ENCODE measurements at places on chromosomes 2 and 18. TPM values are rescaled to one million over a fixed set of nuclear protein-coding genes. Genes with fewer than 3 reads are reported as not detected.

- H3K4me1 ChIP-seq, result peaks cover 10% of the 10 kb centered on the region
- H3K4me3 ChIP-seq, result no peak overlapping the region
- H3K36me3 ChIP-seq, result peaks cover 11% of the 10 kb centered on the region
- no peaks in the 10 kb centered on the region for H3K27me3 ChIP-seq
- H3K27ac ChIP-seq, result peak overlapping the region; percentile 24
- no peak for DNase-seq
Measured at GRCh38 chr2:159714247-159714930, 2.1 kb downstream of the MARCHF7 start.

GRCh38 chr2:134952608-134953007, 34.0 kb downstream of the CCNT2 start:
- no peak overlapping the region for H3K27ac ChIP-seq
- DNase-seq, result no peak
- H3K36me3 ChIP-seq, result peaks cover 35% of the 10 kb centered on the region
- no peaks in the 10 kb centered on the region for H3K4me1 ChIP-seq
- H3K4me3 ChIP-seq, result no peak overlapping the region

- no peak overlapping the region for H3K27ac ChIP-seq
- no peak for DNase-seq
- H3K4me1 ChIP-seq, result no peaks in the 10 kb centered on the region
- H3K36me3 ChIP-seq, result no peaks in the 10 kb centered on the region
Measured at GRCh38 chr2:240875228-240876034, 6.8 kb downstream of the AGXT start.

DNA sequence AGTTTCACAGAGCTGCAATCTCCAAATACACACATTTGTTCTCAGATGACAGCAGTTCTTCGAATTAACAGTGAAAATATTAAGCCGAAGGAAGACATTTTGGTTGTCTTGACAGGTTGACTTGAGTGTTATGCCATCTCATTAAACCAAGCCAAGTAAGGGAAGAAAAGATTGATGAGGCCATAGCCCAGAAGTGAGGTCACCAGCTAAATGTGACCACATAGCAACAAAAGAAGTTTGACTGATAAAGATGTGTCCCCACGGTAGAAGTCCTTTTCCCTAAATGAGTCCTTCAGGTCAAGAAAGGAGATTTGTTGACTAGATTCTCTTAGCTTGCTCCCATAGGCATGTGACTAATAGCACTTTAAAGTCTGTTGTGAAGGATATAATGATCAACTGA, 156.1 kb downstream of the CDH20 start:
- no peak for DNase-seq
- no peaks in the 10 kb centered on the region for H3K4me1 ChIP-seq
- no peaks in the 10 kb centered on the region for H3K36me3 ChIP-seq
- H3K27me3 ChIP-seq, result no peaks in the 10 kb centered on the region
- no peak overlapping the region for H3K4me3 ChIP-seq

DNA sequence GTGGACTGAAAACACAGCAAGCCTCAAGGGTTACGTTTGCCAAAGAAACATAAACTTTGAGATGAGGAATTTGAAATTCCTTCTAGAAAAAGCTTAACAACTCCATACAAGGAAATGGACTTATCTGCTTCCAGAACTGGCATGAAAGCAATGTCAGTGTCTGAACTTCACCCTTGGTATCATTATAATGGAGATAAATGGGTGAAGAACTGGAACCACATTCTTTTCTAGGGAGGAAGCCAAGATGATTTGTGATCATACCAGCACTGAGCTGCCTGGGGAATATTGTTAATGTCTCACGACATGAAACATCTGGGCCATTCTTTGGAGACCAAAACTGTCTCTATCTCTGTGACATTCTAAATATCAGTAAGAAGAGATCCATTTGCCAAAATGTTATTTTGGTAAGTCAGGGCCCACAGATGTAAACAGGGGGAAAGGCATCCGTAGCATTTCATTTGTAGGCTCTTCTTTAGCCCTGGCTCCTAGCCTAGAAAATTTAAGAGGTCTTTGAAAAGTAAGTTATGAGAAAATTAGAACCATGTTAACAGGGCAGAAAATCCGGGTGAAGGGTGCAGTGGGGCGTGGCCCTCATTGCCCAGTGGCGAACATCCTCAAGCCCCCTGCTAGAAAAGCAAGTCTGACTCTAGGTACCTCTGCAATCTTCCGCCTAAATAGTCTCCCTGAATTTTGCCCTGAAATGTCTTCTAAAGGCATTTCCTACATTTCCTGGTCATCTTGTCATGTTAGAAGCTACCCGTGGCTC, 295.3 kb upstream of the EPAS1 start:
- H3K36me3 ChIP-seq, result peaks cover 10% of the 10 kb centered on the region
- no peak overlapping the region for H3K4me3 ChIP-seq
- H3K27me3 ChIP-seq, result no peaks in the 10 kb centered on the region
- H3K4me1 ChIP-seq, result peaks cover 19% of the 10 kb centered on the region

The ANKRD62 gene
- 0.06 TPM for total RNA-seq

GRCh38 chr2:218161644-218162043, 5.1 kb downstream of the CXCR1 start:
- no peaks in the 10 kb centered on the region for H3K27me3 ChIP-seq
- no peak overlapping the region for H3K4me3 ChIP-seq
- no peak for DNase-seq
- H3K27ac ChIP-seq, result no peak overlapping the region
- no peaks in the 10 kb centered on the region for H3K4me1 ChIP-seq

The SNORC gene
- 2.1 TPM for total RNA-seq

DNA sequence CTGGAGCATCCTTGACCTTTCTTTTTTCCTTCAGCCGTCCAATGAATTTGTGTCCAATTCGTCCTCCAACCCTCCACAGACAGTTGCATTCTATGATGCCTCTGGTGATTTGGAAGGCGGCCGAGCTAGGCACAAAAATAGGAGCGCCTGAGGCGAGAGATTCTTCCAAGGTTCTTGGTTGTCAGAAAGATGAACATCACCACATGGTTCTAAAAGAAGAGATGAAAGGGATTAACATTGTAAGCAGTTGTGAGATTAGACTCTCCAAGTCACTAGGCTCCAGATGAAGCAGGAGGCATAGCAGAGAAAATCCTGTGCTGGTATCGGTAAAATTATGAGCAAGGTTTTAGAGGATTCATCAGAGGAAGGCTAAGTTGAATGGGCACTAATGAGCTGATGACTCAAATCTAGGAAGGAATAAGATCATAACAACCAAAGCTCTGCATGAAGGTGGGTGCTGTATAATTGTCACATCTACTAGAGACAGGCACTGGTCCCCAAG, 75.4 kb upstream of the MAP4K3 start:
- no peaks in the 10 kb centered on the region for H3K27me3 ChIP-seq
- peak overlapping the region; percentile 76 for H3K27ac ChIP-seq
- no peaks in the 10 kb centered on the region for H3K36me3 ChIP-seq
- no peak overlapping the region for H3K4me3 ChIP-seq
- no peak for DNase-seq

The NDC80 gene
- total RNA-seq, result 3.9 TPM

GRCh38 chr2:38057651-38058410, 18.1 kb downstream of the CYP1B1 start:
- DNase-seq, result no peak
- H3K4me1 ChIP-seq, result no peaks in the 10 kb centered on the region
- H3K27ac ChIP-seq, result no peak overlapping the region
- no peaks in the 10 kb centered on the region for H3K36me3 ChIP-seq
- no peaks in the 10 kb centered on the region for H3K27me3 ChIP-seq
- H3K4me3 ChIP-seq, result no peak overlapping the region

The AQP12B gene
- total RNA-seq, result 0.15 TPM

- H3K4me3 ChIP-seq, result peak within 1 kb of the TSS; percentile 65
- H3K27me3 ChIP-seq, result no peaks in the 10 kb centered on the region
- no peaks in the 10 kb centered on the region for H3K4me1 ChIP-seq
- DNase-seq, result no peak
Measured at GRCh38 chr18:8705238-8705960, at the start of gene MTCL1. MTCL1 (plus strand) TSS chr18:8705556; CDS start chr18:8705661, 105 bp downstream.

GRCh38 chr2:232748038-232748437, 28.3 kb downstream of the KCNJ13 start:
- H3K36me3 ChIP-seq, result peaks cover 24% of the 10 kb centered on the region
- no peak for DNase-seq
- H3K27ac ChIP-seq, result no peak overlapping the region
- H3K4me3 ChIP-seq, result no peak overlapping the region
- no peaks in the 10 kb centered on the region for H3K27me3 ChIP-seq

The CCDC178 gene
- total RNA-seq, result 0.94 TPM

DNA sequence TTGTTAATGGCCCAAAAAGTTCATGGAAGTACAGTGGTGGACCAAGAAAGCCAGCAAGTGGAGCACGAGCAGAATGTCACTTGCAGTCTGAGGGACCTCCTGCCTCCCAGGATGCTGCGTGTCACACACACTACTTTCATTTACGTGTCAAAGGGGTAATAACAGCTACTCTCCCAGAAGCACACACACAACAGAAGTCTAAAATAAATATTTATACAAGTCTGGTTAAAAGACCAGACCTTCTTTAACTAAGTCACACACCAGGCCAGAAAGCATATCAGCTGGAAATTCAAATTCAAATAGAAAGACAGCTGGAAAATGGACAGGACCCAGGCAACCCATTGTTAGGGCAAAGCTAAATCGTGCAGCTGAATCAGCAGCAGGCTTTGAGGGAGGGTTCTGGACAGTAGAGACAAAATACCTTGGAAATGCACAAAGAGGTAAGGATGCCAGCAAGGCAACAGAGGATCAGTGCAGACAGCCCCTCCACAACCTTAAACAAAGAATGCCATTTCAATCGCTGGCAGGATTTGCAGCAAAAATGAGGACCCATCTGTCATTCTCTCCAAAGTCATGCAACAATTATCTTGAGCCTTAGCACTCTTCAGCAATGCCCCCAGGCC, 160.5 kb downstream of the TMEM163 start:
- H3K27ac ChIP-seq, result no peak overlapping the region
- H3K27me3 ChIP-seq, result no peaks in the 10 kb centered on the region
- no peak overlapping the region for H3K4me3 ChIP-seq
- H3K4me1 ChIP-seq, result no peaks in the 10 kb centered on the region

The AOX1 gene
- 48.5 TPM for total RNA-seq

The KYNU gene
- 15.5 TPM for total RNA-seq

DNA sequence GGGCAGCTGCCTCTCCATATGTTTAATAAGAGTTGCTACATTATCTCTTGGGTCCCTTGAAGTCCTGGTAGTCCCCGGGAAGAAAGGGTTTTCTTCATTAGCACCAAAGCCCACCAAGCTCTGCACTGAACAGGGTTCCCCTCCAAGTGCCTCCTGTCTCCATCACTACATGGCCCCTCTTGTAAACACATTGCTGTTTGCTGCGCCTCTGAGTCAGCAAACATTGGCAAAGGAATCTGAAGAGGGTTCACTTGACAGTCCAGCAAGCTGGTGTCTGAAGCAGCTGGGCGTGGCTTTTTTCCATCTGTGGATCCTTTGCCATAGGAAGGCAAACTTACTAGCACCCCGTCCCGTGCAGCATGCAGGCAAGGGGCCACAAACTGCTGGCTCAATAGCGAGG, 82.8 kb downstream of the TEX51 start:
- no peak overlapping the region for H3K4me3 ChIP-seq
- no peaks in the 10 kb centered on the region for H3K4me1 ChIP-seq

DNA sequence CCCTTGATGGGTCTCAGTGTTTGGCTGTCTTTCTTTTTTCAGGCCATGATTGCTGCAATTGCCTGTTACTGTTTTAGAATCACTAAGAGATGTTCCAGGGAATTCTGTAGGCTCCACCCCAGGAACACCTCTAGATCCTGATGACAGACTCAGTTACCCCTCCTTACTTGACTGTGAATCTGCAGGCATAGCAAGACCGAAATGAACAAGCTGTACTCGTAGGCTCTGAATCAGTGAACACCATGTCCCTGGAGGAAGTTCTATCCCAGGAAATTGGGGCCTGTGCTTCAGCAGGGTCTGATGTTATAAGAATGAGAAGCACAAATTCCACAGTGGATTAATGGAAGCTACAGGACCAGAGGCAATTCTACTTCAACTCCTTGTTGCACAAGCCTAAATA, 148.6 kb downstream of the COPS8 start:
- H3K36me3 ChIP-seq, result no peaks in the 10 kb centered on the region
- no peak for DNase-seq
- peak overlapping the region; percentile 85 for H3K27ac ChIP-seq
- no peak overlapping the region for H3K4me3 ChIP-seq
- H3K4me1 ChIP-seq, result peaks cover 19% of the 10 kb centered on the region

GRCh38 chr2:55152475-55153412, 79.3 kb downstream of the CLHC1 start:
- peaks cover 3% of the 10 kb centered on the region for H3K4me1 ChIP-seq
- no peaks in the 10 kb centered on the region for H3K27me3 ChIP-seq
- no peaks in the 10 kb centered on the region for H3K36me3 ChIP-seq
- no peak for DNase-seq
- no peak overlapping the region for H3K27ac ChIP-seq

GRCh38 chr2:223998948-223999347, 40.1 kb downstream of the SERPINE2 start:
- no peaks in the 10 kb centered on the region for H3K27me3 ChIP-seq
- no peak overlapping the region for H3K27ac ChIP-seq
- no peaks in the 10 kb centered on the region for H3K36me3 ChIP-seq
- H3K4me1 ChIP-seq, result no peaks in the 10 kb centered on the region

The CNTNAP5 gene
- total RNA-seq, result 0.06 TPM

- no peak overlapping the region for H3K4me3 ChIP-seq
- H3K27me3 ChIP-seq, result no peaks in the 10 kb centered on the region
- H3K27ac ChIP-seq, result no peak overlapping the region
- no peaks in the 10 kb centered on the region for H3K4me1 ChIP-seq
Measured at GRCh38 chr18:77206676-77207374, 42.8 kb upstream of the GALR1 start.

The CD207 gene
- 0.86 TPM for total RNA-seq

DNA sequence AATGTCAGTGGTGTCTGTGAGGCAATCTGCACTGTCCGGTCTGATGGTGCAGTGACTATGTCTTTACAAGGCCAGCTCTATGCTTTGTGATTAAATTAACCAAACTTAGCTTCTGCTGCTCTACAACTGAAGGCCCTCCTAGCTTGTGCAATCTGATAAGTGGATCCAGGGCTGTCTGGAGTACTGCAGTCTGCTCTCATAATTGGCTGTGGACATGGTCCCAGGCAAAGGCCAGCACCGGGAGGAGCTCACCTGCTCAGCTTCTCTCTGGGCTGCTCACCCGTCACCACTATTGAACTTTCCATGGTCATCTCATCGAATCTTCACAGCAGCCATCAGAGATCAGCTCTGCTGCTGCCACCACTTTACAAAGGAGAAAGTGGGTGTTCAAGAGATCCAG, 13.0 kb upstream of the APCDD1 start:
- peaks cover 6% of the 10 kb centered on the region for H3K4me1 ChIP-seq
- no peaks in the 10 kb centered on the region for H3K27me3 ChIP-seq
- DNase-seq, result no peak

- no peaks in the 10 kb centered on the region for H3K36me3 ChIP-seq
- no peaks in the 10 kb centered on the region for H3K4me1 ChIP-seq
- H3K27ac ChIP-seq, result no peak overlapping the region
- no peak for DNase-seq
- H3K27me3 ChIP-seq, result no peaks in the 10 kb centered on the region
Measured at GRCh38 chr2:145547620-145548019, 1027.7 kb upstream of the ZEB2 start.

Measured in lung (tissue), 17 donors.